ENCODE measurements at places on chromosomes 12 and 14.

GRCh38 chr14:68888883-68889282 is 90.2 kb downstream of the ACTN1 start:
- no peak for DNase-seq

- DNase-seq, result no peak
Observed at GRCh38 chr12:109387425-109388166, 39.9 kb downstream of the MYO1H start.

DNA sequence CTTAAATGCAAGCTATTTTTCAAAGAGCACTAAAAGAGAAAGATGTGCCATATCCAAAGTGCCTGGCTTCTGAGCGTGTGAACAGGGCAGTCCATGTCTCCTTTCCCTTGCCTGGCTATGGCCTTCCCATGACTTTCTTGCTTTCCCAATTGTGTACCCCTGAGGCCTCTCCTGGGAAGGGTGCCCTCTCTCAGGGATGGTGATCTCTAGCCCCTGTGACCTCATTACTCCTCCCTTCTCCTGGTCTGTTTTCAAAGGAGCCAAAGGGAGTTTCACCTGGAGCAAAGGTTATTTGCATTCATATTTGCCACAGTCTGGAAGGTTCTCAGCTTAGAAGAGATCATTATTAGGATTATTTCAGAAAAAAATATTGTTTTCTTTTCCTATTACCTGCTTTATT is 429.4 kb upstream of the TMTC1 start:
- no peak for DNase-seq

GRCh38 chr14:22026527-22026926 is 352.9 kb upstream of the OR4E1 start:
- DNase-seq, result no peak

DNA sequence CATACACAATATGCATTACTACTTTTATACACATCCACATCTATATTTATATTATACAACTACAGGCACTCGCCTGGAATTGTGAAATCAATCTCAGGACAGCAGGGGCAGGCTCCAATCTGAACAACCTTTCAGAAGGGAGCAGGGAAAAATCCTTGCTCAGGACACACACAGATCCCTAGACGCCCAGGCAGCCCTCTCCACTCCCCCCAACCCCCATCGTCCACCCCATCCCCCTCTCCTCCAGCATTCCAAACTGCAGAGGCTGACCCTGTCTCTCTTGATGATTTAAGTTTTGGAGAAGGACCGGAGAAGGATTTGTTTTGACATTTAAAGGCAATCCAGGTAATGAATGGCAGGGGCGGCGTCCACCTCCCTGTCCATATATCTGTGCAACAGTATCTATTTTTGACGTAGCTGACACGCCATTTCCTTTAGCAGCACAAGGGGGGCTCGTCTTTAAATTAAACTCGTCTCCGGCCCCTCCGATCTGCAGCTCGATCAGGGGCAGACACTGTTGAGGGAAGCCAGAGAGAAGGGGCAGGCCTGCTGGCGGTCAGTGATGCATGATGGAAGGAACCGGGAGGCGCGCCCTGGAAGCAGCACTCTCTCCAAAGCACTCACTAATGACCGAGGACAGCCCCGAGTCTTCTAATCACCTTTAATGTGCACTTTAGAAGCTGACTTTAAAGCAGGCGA is 95.0 kb upstream of the TBX5 start:
- DNase-seq, result no peak

GRCh38 chr12:64403707-64404469 is at the start of gene XPOT:
TSS of gene XPOT (plus strand) at chr12:64404392. CDS start at chr12:64410036, 5,644 bp downstream.
- DNase-seq, result peak; percentile 87

DNA sequence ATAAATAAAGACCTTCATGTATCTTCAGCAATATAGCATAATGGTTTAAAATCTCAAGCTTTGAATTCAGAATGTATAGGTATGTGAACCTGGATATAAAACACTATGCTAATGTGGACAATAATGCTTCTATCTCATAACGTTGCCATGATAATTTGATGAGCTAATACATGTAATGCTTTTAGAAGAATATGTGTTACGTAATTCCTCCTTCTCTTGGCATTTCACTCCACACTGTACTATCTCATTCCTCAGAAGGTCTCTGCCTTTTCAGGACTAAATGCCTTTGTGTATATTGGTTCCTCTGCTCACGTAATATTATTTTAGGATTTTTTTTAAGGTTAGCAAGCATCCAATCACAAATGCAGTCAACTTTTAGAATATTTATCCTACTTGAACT is 86.5 kb downstream of the FOXA1 start:
- no peak for DNase-seq

GRCh38 chr12:103877934-103878510 is 37.0 kb upstream of the NT5DC3 start:
- DNase-seq, result peak; percentile 4

DNA sequence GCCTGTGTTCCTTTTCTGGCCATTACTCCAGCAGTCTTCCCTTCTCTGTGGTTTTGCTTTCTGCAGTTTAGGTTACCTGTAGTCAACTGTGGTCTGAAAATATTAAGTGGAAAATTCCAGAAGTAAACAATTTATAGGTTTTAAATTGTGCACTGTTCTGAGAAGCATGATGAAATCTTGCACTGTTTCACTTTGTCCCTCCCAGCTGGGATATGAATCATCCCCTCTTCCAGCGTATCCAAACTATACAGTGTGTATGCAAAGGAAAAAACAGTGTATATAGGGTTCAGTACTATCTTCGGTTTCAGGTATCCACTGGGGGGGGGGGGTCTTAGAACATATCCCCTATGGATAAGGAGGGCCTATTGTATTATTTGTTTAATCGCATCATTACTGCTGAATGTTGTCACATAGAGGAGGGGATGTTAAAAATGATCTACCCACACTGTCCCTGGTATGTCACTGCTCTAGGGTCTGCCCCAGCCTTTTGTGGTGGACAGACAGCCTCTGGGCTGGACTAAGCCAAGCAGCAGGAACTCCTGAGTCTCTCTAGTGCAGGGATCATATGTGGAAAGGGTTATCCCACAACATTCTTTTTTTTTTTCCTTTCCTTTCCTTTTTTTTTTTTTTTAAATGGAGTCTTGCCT is 109.1 kb upstream of the MAX start:
- DNase-seq, result no peak

DNA sequence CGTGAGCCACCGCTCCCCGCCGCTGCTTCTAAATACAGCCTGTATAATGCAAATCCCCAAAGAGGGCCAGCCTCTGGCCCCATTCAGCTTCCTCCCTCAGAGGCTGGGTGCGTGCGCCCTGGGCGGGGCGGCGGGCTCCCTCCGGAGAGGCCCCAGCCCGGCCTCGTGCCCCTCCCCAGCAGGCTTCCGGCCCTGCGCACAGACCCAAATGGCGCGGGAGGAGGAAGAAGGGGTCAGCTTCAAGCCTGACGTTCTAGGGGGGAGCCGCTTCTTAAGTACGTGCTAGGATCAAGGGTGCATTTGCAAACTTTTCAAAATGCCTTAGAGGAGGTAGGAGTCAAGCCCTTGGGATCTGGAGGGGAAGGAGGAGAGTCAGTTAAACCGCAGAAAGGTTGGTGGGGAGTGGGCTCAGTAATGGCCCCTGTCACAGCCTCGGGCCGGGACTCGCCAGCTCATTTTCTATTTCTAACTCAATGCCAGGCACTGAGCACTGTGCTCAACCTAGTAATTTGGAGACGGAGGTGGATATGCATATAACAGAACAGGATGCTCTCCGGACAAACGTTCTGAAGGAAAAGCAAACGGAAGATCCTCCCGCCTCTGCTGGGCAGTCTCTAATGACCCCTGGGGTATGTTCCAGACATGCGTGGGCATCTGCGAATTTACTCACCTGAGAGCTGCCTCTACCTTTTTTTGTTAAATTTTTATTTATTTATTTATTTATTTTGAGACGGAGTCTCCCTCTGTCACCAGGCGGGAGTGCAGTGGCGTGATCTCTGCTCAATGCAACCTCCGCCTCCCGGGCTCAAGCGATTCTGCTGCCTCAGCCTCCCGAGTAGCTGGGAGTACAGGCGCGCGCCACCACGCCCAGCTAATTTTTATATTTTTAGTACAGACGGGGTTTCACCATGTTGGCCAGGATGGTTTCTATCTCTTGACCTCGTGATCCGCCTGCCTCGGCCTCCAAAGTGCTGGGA is 32.3 kb downstream of the NINJ2 start:
- DNase-seq, result peak; percentile 34

DNA sequence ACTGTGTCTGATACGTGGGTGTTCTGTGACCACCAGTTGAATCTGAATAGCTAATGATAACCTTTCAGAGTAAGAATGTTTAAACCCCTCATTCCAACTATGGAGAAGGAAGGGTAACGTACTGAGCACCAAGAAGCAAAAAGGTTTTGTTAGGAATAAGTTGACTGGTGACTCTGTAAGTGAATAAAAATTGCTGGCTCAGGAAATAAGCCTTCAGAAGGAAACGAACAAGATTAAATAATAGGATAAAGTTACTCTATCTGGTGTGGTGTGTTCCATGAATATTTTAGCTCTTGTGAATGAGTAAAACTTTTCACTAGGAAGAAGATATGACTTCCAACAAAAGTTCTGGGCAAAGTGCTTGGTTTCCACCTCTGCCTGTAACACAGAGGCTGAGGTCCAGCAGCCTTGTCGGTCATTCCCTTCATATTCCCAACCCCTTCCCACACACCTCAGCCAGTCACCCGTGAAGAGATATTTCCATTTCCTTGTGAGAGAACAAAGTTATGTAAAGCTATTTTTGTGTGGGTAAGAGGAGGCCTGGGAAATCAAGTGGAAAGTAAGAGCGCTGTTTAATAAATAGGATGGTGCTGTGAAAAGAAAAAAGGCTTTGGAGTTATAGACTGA is 47.1 kb downstream of the ARF6 start:
- DNase-seq, result no peak

Measured in stimulated activated CD8-positive, alpha-beta memory T cell treated with anti-CD3 and anti-CD28 coated beads, Interleukin-4, amount 100 ng/mL, for 4 hours (primary cell).